WTC11 (cell line): ENCODE measurements at places on chromosomes 1 and 21. TPM values are rescaled to one million over a fixed set of nuclear protein-coding genes. Genes with fewer than 3 reads are reported as not detected.

- peak; percentile 9 for DNase-seq
Observed at GRCh38 chr21:44532712-44533111, 7.3 kb downstream of the KRTAP10-1 start.

- no peak for DNase-seq
Observed at GRCh38 chr1:195714248-195714647, 894.0 kb downstream of the KCNT2 start.

- DNase-seq, result no peak
Observed at GRCh38 chr21:36532769-36533467, 53.0 kb upstream of the CLDN14 start.

DNA sequence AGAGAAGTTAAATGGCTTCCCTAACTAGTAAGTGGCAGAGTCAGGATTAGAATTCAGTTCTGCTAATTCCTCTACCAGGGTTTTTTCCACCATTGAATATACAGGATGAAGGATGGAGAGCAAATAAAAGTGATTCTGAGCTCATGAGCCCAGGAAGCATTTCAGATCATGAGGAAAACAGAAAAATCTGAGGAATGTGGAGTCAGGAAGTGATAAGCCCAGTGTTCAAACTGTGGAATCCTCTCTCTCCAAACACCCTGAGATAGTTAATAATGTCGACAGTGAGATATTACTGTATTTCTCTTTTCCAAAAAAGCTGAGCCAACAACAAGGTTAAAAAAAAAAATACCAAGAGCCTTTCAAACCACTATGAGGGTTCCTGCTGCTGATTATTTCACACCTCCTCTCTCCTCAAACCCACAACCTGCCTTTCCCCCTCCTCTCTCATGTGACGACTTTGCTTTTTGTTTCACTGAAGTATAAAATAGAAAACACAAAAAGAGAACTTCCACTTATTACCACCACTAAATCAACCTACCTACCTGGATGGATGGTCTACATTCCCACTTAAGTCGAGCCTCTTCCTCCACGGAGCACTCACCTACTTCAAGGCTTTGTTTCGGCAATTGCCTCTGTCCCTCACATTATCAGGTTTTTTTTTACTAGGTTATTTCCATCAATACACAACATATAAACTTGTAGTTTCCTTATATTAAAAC, 8.9 kb downstream of the SLAMF1 start:
- no peak for DNase-seq

- no peak for DNase-seq
Observed at GRCh38 chr1:175744833-175745232, 1.4 kb upstream of the TNR start.

DNA sequence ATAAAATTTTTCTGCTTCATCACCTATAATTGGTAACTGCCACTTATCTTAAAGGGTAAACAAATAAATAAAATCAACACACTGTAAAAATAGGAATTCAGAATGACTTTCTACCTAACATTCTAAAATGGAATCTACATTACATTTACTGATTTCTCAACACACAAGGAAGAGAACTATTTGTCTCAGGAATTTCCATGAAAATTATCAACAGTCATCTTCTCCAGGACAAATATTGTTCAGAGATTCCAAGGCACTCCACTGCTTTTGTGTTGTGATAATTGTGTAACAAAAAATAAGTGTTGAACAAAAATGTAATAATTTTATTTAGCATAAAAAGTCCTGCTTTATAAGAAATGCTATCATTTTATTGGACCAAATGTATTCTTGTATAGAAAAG, 7.3 kb downstream of the ODF2L start:
- DNase-seq, result no peak

- no peak for DNase-seq
Observed at GRCh38 chr1:208709981-208710380, 465.8 kb upstream of the PLXNA2 start.

DNA sequence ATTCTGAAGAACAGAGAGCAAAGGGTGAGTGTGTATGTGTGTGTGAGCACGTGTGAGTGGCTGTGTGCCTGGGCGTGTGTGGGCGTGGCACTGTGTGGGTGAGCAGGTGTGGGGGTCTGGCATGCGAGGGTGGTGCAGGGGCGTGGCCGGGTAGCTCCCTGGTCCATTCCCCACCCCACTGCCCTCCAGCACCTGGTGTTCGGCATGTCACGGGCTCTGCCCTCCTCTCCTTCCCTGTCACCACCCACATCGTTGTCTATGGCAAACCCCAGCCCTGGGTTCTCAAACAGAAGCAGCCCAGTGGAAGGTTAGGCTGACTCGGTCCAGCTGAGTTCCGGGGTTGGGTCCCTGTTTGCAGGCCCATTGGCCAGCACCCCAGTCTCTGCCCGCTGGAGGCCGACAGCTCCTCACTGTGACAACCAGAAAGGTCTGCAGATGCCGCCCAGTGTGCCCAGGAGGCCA, 39.8 kb downstream of the UBE2G2 start:
- no peak for DNase-seq

- DNase-seq, result no peak
Observed at GRCh38 chr1:100279358-100279923, 13.4 kb downstream of the RTCA start.

DNA sequence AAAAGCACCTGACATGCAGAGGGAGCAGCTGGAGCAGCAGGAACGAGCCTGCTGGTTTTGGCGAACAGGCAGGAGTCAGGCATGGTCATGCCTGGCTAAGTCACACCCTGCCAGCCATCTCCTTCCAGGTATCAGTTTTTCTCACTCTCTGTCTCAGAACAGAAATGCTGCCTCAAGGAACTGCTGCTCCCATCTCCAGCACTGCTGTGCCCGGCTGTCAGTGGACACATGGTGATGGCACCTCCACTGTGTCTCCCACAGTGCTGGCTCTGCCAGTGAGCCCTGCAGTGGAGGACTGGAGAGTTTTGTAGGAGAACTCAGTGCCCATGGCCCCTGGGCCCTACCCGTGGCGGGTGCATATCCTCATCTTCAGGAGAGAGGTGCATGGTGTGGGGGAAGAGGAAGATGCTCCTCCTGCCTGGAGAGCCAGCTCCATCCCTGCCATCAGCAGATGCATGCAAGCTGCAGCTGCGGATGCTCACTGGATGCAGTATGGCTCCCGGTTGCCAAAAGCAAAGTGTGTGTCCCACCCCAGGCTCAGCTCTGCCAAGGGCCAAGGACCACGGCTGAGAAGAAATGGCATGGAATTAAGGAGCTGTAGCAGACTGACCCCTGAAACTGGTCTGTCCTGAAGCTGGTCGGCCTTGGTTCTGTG, 114.7 kb downstream of the GRIK3 start:
- DNase-seq, result no peak

DNA sequence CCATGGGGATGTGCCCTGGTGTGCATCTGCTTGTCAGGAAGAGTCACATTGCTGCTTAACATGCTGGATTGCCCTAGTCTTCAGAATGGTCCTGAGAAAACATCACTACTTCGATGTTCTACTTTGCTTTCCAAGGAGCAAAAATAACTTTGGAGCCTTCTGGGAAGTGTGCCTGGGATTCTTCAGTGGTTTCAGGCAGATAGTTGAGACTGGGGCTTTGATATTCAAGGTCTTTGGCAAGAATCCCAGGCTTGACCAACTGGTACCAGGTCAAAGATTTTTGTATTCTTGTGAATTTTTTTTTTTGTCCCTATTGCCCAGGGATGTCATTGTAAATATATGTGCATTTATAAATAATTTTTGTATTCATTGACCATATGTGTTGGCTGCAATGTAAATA, 51.4 kb downstream of the LRIG2 start:
- DNase-seq, result no peak

DNA sequence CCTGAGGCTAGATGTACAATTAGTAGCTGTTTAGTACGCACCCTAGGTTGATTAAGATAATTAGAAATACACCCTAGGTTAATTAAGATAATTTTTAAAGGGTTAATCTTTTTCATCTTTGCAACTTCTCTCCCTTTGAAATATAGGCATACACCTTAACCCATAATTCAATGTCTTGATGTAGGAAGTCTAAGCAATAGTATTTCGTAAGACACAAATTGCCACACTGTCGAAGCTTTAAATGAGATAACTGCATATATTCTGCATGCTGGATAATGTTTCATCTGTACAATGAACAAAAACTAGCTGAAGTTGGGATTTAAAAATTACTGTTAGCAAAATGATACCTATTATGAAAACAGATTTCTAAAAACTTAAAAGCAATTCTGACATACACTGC, 122.9 kb downstream of the EVI5 start:
- DNase-seq, result no peak

DNA sequence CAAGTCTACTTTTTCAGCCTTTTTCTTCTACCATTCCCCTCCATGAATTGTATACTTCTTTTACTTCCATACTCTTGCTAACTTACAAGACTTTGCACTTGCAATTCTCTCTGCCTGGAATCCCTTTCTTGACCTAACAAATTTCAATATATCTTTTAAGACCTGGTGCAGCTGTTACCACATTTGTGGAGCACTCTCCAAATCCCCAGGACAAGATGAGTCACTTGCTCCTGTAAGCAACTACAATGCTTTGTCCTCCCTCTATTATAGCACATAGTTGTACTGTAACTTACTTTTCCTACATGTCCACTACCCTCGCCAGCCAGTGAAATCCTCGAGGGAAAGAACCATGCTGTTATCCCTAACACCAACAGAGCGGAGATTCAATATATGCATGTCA, 43.1 kb downstream of the WARS2 start:
- no peak for DNase-seq

- no peak for DNase-seq
Observed at GRCh38 chr1:71687376-71687775, 595.0 kb downstream of the NEGR1 start.

GRCh38 chr1:61322008-61322744, 239.8 kb downstream of the NFIA start:
- DNase-seq, result no peak

C1orf21 gene
- 20.1 to 28.5 TPM (median 22.9 TPM) in 3 replicates for total RNA-seq

LINGO4 gene
- not detected in 3 replicates for total RNA-seq

CCDC185 gene
- not detected in 3 replicates for total RNA-seq

CHI3L1 gene
- 0.24 to 0.41 TPM (median 0.27 TPM) in 3 replicates for total RNA-seq

UTP11 gene
- total RNA-seq, result 41.3 to 42.6 TPM (median 42.2 TPM) in 3 replicates
